NCI-H2107 (cell line): ENCODE measurements at places on chromosomes 12 and 14.

DNA sequence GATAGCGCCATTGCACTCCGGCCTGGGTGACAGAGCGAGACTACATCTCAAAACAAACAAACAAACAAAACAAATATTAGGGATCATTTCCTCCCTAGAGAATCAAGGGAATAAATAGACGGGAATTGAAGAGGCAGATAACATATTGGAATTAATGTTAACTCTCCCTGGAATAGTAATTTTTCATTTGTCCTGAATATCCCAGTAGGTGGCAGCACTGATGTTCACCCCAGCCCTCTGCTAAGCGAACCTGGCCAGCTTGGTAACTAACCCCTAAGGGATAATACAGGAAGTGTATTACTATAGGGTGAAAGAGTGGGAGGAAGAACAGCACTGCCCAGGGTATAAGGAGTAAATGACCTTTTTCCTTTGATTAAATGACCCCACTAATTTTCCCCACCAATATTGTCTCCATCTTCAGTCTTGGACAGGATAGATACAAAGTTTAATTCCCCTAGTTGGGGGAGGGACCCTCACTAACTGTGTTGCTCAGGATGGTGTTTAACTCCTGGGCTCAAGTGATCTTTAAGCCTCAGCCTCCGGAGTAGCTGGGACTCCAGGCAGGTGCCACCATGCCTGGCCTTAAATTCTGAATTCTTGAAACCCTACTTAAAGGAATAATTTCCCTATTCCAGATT, 40.5 kb downstream of the SLC2A14 start:
- DNase-seq: no peak

- no peak for DNase-seq
Observed at GRCh38 chr12:129909051-129910020, 5.5 kb upstream of the TMEM132D start.

DNA sequence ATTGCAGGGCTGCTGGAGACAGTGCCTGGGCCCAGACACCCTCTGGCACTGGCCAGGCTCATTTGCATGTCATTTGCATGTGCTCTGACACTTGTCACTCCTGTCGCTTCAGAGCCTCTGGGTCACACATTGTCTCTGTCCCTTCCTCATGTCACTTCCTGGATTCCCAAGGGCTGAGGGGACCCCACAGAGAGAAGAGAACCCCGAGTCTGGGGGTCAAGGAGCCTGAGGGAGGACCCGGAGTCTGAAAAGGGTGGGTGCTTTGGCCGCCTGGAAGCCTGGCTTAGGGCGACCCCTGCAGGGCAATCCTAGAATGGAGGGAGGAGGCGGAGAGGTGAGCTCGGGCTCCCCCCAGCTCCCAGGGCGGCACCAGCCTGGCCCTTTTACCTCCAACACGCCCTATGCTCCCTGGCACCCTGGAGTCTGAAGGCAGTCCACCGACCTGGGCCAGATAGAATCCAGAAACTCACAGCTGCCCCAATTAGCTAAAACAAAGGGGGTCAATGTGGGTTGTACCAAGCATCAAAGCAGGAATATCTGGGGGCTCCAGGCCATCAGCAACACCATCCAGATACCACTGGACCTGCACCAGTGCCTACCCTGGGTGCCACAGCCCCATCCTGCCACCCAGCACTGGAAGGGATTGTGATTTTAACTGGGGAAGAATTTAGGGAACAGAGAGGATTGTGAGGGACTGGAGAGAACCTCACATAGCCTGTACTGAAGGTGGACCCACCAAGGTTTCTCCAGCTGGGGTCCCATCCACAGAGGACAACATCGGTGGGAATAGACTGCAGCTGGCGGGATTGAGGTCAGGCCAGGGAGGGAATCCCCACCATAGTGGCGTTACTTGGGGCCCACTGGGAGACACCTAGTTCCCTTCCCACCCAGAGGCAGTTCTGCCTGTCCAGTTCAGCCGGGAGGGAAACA, 21.8 kb upstream of the KRT78 start:
- peak; percentile 58 for DNase-seq

- DNase-seq: no peak
Observed at GRCh38 chr12:92546635-92547348, 156.0 kb upstream of the PLEKHG7 start.

DNA sequence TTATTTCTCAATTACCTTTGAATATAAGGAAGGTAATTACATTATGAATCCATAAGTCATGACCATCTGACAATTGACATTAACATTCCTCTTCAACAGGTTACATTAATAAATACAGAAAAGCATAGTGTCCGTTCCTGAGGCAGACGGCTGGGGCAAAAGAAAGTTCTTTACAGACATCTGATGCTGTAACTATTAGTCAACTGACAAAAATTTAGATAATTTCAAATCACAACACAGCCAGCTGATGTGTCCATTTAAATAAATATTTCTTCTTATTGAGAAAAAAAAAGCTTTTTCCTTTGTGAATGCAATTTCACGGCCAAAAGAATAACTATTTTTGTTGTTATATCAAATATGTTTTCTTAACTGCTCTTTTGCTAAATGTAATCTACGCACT, 9.2 kb upstream of the PYROXD1 start:
- no peak for DNase-seq

GRCh38 chr14:31967669-31967975, 109.5 kb upstream of the ARHGAP5 start:
- DNase-seq: no peak

DNA sequence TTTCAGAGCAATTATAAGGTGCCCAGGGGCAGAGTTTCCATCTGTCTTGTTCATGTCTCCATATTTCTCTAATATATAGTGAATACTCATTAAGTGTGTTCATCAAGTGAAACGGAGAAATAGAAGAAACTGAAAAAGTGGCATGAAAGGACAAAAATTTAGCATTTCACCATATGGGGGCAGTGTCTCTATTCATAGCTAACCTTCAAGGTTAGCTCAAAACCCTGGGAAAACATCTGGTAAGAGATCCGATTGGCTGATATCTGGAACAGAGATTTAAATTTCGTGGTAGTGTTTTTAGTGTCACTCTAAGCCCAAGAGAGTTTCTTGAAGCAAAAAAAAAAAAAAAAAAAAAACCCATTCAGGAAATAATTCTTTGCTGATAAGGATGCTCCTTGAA, 367.5 kb downstream of the DAD1 start:
- no peak for DNase-seq

DNA sequence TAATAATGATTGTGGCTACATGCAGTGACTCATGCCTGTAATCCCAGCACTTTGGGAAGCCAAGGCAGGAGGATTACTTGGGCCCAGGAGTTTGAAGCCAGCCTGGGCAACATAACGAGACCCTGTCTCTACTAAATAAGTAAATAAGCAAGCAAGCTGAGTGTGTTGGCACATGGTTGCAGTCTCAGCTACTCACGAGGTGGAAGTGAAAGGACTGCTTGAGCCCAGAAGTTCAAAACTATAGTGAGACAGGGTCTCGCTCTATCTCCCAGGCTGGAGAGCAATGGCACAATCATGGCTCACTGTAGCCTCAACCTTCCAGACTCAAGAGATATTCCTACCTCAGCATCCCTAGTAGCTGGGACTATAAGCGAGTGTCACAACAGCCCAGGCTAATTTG, 64.7 kb downstream of the RPS6KA5 start:
- DNase-seq: no peak

DNA sequence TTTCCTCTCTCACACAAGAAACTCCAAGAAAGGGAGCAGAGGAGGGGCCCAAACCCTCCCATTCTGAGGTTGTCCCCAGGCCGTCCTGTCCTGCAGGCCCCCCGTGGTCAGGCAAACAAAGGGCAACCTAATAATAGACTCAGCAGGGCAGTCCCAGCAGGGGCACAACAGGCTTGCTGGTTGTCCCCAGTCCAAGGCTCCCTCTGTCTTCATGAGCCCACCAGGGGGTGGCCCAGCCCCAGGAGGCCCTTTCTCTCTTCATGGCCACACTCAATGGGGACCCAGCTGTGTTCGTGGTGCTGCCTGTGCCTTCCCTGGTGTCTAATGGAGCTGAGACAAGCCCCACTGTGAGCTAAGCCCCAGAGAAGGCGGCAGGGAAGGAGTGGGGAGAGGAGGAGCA, 359.9 kb downstream of the ADGRD1 start:
- DNase-seq: no peak

GRCh38 chr14:42517806-42518500, 911.3 kb downstream of the LRFN5 start:
- no peak for DNase-seq

DNA sequence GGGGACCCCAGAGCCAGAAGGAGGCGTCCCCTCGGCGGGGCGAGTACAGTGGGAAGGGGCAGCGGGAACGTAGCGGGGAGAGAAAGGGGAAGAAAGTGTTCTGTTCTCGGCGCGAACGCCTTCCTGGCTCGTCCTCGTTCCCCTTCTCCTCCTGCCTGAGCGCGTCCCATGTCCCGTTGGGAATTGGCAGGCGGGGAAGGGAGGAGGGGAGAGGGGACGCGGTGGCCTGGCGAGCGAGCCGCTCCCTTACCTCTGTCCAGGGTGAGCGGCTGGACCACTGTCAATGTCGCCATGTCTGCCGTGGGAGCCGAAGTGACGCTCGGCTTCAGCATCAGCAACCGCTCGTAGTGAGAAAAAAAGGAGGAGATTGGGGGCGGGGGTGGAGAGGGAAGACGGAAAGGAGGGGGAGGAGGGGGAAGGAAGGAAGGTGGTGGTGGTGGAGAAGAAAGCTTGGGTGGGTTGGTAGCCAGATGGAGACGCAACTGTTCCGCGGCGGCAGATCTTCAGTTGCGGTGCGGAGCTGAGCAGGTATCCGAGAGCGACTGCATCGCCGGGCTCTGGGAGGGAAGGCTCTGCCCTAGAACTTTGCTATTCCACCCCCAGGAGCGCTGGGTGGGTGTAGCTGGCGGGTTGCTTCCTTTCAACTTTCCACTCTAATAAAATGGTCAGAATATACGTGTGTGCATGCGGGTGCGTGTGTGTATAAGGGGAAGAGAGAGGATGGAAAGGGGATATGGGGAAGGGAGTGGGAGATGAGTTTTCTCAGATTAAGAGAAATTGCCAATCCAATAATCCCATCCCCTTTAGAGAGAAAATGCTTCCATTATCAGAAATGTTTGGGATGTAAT, at the start of gene LIN7A:
TSS of gene LIN7A (minus strand) at position 544 of the 848 bp plus-strand sequence. CDS start at position 332, 212 bp downstream.
- peak; percentile 44 for DNase-seq

DNA sequence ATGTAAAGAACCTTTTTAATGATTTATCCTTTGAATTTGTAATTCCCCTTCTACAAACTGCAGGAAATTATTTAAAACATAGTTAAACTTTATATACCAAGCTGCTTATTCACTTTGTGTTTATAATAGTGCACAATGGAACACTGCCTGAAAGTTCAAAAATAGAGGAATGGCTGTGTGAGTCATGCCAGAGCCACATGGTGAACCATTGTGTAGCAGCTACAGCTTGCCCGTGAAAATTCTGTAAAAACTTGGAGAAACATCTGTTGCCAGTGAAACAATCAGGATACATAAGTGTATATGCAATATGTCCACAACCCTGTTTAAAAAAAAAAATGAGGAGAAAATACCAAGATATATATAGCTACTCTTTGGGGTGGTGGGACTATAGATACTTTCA, 59.5 kb downstream of the VEZT start:
- no peak for DNase-seq

GRCh38 chr14:80996049-80996901, 40.9 kb downstream of the TSHR start:
- DNase-seq: peak; percentile 78

GRCh38 chr12:129466499-129466898, 437.3 kb downstream of the TMEM132D start:
- no peak for DNase-seq

DNA sequence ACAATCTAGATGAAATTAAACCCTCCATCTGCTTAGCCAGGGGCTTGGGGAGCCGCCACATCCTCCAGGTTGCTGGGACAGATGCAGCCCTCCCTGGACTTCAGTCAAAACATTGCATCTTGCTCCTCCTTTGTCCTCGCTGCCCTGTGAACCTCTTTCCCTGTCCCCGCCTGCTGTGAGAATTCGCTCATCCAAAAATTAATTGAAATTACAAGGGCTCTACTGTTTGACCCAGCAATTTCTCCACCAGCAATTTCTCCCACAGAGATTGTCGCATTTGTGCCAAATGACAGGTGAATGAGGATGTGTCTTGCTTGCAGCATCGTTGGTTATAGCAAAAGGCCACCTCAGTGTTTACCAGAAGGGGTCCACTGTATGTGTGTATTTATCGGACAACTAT, 5.0 kb upstream of the POP5 start:
- no peak for DNase-seq

GRCh38 chr12:50985322-50985721, 33.0 kb downstream of the HIGD1C start:
- DNase-seq: no peak

GRCh38 chr12:47834199-47834903, 14.6 kb upstream of the HDAC7 start:
- no peak for DNase-seq

DNA sequence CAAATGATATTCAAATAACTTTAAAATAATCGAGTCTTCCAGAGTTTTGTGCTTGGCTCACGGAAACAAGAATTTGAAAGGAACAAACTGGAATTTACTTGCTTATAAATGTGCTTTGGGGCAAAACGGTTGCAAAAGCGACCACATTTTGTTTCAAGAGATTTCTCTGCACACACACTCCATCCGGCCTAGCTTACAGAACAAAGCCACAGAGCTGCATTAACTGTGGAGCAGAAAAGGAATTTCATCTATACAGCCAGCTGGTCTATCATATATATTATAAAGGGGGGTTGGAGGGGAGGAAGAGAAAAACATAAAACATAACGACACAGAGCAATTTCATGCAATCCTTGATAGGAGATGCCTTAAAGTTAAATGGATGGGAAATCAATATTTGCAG, 153.0 kb downstream of the MYRFL start:
- no peak for DNase-seq

DNA sequence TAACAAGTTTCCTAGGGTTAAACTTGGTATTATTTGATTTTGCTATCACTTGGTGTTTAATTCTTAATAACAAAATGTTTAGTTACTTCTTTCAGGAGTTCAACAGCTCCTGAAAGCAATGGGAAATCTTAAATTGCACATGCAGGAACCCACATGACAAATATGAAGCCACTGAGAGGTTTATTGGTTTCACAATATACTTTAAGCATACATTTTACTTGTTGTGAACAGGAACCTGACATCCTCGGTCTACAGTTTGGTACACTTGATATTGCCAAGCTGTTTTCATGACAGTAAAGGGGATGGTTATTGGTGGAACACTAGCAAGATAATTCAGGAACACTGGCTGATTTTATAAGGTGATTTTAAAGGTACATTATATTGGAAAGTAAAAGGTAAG, 46.2 kb downstream of the SLC38A1 start:
- no peak for DNase-seq

- no peak for DNase-seq
Observed at GRCh38 chr12:117046011-117046369, 53.2 kb downstream of the TESC start.

DNA sequence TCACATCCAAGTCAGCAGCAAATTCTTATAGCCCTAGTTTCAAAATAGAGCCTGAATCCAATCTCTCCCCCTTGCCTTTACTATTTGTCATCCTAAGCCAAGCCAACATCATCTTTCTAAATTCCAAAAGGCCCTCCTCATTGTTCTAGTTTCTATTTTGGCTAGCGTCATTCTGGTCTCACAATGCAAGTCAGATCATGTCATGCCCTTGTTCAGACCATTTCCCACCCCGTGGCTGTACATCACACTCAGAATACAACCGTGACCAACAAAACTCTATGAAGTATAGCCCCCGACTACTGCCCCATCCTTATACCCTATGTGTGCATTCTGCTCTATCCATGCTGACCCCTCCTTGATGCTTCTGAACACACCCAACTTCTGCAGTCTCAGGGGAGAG, 12.3 kb upstream of the GNG2 start:
- no peak for DNase-seq
